ENCODE measurements at places on chromosomes 3 and 15.

DNA sequence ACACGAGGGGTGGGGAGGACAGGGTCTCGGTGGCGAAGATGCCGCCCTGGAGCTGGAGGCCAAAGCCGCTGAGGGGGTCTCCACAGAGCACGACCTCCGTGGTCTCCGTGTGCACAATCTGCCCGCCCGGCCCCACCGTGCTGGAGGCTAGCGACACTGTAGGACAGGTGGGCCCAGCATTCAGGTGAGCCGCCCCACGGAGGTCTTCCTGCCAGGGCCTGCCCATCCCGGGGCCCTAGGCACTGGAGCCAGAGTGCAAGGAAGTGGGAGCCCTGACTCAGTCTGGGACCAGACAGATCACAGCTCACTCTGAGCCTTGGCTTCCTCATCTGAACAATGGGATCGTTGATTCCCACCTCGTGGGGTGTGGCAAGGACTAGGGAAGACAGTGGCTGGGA is 25.8 kb downstream of the GRIP2 start:
- no peak for DNase-seq

DNA sequence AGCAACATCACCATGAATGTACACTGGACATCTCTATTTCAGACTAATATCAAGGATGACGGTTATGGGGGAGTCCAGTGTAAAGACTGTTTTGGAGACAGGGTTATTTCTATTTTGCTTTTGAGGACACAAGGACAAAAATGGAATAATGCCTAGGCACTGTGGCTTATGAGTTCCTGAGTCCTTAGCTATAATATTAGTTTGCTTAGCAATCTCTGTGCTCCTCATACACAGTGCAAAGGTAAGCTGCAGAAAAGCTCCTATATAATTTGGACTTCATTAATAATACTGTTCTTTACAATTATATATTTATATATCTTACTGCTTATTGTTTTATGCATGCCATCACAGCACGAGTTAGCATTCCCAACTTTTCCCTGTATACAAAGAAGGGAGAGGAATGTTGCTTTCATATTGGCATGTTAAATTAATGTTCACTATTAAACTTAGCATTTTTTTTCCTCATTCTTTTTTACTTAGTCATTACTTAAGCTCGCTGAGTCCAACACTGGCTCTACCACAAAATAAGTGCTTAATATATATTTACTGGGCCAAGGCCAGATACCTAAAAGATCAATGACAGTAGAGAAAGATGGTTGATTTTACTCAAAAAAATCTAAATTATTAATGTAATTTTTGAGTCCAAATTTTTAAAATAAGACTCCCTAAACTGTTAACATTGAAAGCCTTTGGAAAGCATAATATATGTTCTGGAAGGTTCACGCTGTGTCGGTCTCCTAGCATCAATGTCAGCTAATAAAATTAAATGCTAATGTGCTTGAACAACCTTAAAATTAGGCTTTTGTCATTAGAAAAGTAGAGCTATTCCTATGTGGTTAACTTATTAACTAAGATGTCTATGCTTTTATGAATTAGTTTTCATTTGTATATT is 13.8 kb downstream of the THBS1 start:
- DNase-seq = no peak

DNA sequence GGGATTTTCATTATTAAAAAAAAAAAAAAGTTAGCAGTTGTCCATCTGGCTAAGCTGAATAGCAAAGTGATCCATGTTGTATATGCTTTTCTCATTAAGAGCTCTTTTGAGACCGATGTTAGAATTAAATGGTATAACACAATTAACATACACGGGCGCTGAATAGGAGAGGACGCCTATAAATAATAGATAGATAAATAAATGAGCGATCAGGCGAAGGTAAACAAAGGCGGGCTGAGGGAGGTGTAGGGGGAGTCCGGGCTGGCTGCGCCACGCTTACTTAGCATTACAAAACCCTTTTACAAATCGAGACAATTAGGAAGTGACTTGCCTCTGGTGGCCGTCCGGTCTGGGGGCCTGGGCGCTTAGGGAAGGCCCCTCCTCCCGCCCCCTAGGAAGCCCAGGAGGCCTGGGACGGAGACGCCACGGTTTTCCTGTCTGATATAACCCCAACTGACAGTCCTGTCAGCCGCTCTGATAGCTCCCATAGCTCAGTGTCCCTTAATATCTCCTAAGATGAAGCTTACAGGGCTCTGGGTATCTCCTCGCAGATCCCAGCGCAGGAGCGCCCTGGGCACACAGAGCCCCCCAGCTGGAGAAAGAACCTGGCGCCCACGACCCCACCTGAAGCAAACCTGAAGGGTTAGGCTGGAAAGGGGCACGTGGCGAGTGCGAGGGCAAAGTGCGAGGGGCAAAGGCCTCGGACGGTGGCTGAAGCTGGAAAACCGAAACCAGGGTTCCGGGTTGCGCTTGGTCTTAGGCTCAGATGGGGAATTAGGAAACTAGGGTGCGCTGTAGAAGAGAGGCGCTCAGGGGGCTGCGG is 3.6 kb downstream of the SOX14 start:
- no peak for DNase-seq

DNA sequence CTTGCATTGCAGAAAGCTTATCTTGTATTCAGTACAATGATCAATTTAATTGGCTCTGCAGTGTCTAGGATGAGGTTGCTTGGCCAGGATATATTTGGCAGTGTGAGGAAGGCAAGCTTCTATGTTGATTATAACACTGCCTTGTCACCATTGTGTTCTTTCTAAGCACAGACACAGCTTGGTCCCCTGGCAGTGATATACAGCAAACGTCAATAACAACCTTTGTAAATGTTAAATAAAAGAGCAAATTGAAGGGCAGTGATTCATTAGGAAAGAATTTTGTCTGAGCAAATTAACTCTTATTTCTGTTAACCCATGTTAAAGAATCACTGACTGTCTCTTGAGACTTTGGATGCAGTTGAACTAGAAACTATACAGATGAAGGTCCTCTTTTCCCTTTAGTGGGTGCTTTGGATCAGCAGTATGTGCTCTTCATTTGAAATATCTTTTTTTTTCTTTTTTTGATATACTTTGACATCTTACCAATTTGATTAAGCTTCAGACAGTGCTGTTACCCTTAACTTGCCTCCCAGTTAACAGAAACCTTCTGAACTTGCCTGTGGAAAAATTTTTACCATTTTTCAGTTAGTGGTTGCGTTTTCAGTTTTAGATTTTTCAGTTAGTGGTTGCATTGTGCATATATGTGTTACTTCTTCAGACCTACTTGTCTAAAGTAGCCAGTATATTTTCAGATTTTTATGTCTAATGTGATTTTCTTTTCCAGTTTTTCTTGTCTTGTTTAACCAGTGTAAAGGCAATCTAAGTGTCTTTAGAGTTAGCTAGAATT is 199.8 kb downstream of the TCF12 start:
- DNase-seq = no peak

GRCh38 chr3:22620498-22620897 is 582.6 kb upstream of the UBE2E2 start:
- no peak for DNase-seq

- DNase-seq = peak; percentile 2
Measured at GRCh38 chr15:57340682-57341259, 35.5 kb upstream of the CGNL1 start.

GRCh38 chr15:70315431-70315830 is 217.7 kb upstream of the TLE3 start:
- no peak for DNase-seq

DNA sequence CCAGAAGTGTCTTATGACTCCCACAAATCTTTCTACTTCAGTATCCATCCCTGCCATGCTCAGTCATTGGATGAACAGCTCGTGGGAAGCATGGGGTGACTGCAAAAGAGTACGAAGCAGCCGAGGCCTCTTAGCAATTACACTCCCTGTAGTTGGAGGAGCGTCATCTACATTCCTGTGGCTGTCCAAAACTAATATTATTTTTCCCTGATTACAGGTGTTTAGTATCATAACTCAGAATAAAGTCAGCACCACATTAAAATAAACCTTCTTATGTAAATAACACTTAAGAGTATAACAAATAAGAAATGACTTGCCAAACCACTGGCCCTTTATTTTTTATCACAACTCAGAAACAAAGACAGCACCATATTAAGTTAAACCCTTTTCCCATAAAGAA is 141.5 kb downstream of the PLOD2 start:
- no peak for DNase-seq

DNA sequence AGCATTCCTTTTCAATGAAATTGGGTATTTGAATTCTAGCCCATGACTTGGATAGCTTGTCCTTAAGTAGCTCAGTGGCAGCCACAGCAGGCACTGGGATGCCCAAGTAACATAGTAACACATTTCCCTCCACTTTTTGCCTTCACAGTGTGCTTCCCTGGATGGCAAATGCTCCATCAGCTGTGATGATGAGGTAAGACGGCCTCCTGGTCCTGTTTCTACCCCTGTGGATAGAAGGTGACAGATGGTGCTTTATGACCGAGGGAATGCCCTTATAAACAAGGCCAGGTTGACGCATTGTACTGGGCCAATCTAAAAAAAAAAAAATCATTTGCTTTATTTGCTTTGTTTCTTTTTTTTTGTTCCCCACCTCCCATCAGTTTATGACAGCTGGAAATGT is 41.8 kb upstream of the LRTM1 start:
- no peak for DNase-seq

- peak; percentile 19 for DNase-seq
Measured at GRCh38 chr3:13069495-13069894, 3.7 kb downstream of the IQSEC1 start.

GRCh38 chr3:65883613-65884012 is 155.1 kb downstream of the MAGI1 start:
- no peak for DNase-seq

GRCh38 chr3:167983583-167983982 is 112.1 kb downstream of the GOLIM4 start:
- no peak for DNase-seq

DNA sequence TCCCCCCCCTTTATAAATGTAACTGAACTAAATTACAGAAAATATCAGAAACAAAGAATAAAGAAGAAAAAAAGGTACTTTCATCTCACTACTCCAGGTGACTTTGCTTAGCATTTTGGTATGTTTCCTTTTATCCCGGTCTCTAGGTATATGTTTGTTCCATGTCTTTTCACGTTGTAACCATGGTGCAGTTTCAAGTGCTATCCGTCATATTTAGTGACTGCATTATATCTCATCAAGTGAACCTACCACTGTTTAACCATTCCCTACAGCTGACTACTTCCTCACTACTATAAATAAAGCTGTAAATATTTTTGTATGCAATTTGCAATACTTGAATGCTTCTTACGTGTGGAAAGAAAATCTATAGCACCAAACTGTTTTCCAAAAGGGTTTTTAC is 2.2 kb downstream of the BTBD1 start:
- no peak for DNase-seq

GRCh38 chr15:51642696-51643095 is 20.1 kb upstream of the DMXL2 start:
- DNase-seq = no peak

- no peak for DNase-seq
Measured at GRCh38 chr3:134333522-134334181, 40.6 kb downstream of the AMOTL2 start.

DNA sequence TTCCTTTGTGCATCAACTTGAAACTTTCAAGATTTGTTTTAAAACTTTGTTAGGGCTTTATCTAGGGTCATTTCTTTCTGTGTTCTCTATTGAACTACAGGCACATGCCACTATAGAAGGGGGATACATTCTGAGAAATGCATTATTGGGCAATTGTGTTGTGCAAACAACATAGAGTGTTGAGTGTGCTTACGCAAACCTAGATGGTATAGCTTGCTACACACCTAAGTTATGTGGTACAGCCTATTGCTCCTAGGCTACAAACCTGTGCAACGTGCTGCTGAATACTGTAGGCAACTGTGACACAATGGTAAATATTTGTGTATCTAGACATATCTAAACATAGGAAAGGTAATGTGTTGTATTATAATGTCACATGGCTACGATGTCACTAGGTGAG is 33.0 kb upstream of the KLF13 start:
- DNase-seq = no peak

GRCh38 chr15:69132977-69133861 is 27.2 kb upstream of the GLCE start:
- no peak for DNase-seq

DNA sequence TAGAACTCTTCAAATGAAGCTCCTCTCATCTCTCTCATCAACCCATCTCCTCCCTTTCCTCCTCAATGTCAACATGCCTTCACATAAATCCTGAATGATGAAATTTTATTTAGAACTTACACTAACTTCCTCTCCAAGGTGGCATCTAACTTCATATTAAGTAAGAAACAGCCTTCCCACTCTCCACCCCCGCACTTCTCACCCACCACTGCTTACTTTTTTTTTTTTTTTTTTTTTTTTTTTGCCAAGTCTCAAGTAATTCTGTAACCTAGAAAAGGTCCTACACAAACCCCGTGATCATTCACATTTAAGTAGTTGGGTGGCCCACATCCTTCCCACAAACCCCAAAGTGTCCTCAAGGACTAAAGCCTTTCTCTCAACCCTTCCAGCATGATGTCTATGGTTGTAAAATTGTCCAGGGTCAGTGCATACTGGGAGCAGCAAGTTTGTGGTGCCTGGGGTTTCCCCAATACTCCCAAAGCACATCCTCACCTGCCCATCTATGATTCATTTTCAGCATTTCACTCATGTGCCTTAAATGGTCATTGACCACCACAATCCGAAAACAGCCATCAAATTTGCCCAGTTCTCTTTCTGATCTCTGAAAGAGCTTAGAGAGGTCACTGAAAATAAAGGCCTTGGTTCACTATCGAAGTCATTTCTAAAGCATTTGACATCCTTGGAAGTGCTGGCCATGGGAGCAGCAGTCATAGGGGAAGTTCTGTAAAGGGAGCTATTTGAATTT is 47.2 kb downstream of the CD86 start:
- no peak for DNase-seq

DNA sequence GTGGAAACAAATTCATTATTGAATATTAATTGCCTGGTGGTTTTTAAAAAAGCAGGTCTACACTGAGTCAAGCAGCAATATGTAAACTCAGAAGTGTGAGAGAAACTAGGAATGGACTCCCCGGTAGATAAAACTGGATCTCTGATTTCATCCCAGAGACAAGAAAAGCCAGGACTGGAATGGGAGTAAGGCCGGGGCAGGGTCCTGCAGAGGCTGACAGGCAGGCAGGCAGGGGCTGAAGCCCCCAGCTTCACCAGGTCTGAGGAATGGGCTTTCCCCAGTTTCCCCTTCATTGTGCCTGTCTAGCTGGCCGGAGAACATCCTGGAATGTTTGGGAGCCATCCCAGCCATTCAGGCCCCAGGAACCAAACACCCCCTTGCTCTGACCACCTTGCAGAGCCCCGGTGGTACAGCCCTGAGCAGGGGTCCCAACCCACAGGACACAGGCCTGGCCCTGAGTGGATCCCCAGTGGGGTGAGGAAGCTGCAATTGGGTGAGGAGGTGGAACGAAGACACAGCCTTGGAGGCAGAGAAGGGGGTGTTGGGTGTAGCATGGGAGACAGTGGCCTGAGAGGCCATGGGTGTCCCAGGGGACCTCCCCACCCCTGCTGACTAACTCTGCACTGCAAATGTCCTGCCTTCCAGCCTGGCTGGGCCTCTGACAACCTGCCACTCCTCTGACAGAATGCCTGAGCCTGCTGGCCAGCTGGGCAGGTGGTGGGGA is 31.7 kb upstream of the XYLB start:
- no peak for DNase-seq

GRCh38 chr3:77102951-77103769 is 63.3 kb downstream of the ROBO2 start:
- DNase-seq = no peak

Measured in stimulated activated CD8-positive, alpha-beta memory T cell treated with anti-CD3 and anti-CD28 coated beads, Interleukin-7, amount 100 ng/mL, for 1 hour (primary cell).